ENCODE measurements at places on chromosomes 1 and 21.
A peak's percentile ranks its signal among the peaks of the same experiment; 100 is the strongest.

- no peak for DNase-seq
These were observed 38.9 kb downstream of the SPRTN start for GRCh38 chr1:231376875-231377549.

- no peak for DNase-seq
These were observed 26.2 kb downstream of the EXTL2 start for GRCh38 chr1:100868364-100868995.

GRCh38 chr1:162069334-162070093 lies at the start of gene NOS1AP:
NOS1AP (plus strand) TSS chr1:162069691; CDS start chr1:162070178, 487 bp downstream.
- peak; percentile 36 for DNase-seq

DNA sequence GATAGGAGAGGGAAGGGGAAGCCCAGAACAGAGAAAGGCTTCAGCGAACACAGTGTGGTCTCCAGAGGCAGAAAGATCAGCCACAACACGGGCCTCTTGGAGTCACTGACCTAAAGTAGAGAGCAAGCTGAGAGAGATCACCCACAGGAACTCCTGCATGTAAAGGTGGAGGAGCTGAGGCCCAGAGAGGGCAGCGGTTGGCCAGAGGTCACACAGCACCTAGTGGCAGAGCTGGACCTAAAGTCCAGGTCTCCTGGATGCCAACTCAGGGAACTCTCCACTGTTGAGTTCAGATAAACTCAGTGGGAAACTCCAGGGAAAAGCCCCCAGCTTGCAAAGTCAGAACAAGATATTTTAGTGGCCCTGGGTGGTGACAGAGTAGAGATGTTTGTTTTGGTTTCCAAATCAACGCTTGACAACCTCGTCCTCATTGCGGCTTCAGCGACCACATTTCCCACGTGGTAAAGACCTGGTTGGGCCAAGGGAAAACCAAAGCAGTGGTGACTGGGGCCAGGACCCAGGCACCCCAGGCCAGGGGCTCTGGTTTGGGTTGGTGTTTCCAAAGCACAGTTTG lies 4.6 kb downstream of the IFFO2 start:
- peak; percentile 59 for DNase-seq

DNA sequence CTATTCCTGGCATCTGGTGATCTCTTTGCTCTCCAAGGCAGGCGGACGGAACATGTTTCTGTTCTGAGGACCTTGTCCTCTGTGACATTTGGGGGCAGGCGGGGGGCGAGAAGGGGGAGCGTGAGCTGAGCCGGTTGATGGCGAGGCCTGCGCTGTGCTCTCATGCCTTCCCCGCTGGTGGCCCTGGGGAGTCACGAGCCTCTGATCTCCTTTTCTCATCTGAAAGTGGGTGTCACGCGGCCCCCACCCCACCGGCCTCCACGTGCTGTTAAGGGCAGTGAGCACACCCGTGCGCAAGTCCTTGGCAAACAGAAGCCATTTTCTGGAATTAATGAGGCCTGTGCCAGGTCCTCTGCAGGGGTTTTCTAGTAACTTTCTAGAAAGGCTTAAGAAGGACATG lies 102.8 kb upstream of the ACTRT2 start:
- DNase-seq: no peak

- no peak for DNase-seq
These were observed 10.0 kb upstream of the TRIM67 start for GRCh38 chr1:231151811-231152210.

GRCh38 chr1:153058154-153058553 lies 842 bp upstream of the SPRR2A start:
- DNase-seq: no peak

DNA sequence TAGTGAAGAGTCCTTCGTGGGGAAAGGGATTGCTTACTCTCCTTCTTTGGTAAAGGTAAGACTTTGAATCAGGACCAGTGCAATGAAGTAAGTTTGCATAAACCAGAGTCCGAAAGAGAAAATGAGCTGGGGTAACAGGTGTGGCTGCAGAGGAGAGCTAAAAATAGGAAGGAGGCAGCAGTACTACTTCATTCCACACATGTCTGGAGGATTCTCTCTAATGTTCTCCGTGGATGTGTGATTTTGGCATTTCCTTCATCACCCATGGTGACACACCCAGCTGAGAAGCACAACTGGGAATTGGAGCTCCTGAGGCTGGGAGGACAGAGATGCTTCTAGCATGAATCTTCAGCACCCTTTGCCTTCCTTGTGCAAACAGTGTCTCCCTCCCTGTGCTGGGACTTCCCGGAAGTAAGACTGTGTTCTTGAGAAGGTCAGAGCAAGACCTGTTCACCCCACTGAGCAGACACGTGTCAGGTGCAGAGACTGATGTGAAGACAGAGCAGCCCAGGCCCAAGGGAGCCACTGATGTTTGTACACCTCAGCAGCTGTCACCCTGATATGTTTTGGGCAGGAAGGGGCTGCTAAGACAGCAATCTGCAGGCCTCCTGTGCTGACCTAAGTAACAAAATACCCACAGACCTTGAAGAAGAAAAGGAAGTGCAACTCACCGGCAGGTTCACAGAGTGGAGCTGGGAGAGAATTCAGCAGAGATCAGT lies 13.3 kb downstream of the FCRL1 start:
- DNase-seq: no peak

GRCh38 chr1:29134695-29135028 lies 11.0 kb upstream of the TMEM200B start:
- DNase-seq: no peak

DNA sequence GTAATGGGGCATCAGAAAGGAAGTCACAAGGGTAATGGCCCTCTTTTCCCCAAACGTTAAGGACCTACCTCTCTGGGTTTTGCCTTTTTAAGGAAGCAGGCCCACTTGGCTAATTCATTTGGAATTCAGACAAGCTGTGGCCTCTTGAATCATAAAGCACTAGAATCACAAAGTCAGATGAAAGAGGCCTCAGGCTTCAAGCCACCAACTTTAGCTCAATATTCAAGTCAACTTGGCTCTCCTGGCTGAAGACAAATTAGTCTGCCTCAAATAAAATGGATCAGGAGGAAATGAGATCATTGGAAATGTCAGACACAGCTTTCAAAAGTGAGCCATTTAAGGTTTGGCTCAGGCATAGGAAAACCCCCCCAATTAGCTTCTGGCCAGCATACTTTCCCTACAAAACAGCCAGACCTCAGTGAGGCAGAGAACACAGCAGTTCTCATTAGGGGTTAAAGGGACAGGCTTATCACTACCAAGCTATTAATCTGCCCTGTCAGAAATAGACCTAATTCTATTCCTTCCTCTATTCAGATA lies 34.3 kb downstream of the SLC35D1 start:
- DNase-seq: no peak

Measured in stimulated activated CD8-positive, alpha-beta memory T cell treated with anti-CD3 and anti-CD28 coated beads, Interleukin-4, amount 100 ng/mL, for 1 hour (primary cell).